ENCODE measurements at places on chromosomes 3 and 15.
A peak's percentile ranks its signal among the peaks of the same experiment; 100 is the strongest.

DNA sequence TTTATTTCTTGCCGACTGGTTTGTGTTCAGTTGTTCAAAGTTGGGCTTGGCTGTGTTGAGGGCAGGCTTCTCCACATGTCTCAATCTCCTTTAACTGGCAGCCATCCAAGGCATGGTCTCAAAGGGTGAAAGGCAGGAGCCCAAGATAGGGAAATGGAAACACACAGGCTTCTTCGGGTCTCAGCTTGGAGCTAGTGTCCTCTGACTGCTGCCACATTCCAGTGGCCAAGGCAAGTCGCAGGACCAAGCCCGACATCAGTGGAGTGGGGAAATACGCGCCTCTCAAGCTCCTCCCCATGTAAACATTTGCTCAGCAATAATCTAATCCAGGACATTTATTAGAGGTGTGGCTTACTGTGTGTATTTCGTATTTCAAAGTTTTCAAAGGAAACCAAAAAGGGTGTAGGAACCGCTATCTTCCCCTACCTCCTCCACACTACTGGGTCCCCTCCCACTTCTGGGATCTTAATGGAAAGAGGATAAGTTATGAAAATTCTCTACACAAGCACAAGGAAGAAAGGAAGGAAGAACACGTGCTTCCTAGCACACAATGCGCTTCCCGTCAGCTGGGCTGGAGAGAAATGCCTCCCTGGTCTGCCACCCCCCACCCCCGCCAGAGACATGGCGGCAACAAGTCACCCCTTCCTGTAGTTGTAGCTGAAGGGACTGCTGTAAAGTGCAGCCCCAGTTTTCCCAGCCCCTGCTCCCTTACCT is 181.7 kb downstream of the FAM43A start:
- no peak for DNase-seq

DNA sequence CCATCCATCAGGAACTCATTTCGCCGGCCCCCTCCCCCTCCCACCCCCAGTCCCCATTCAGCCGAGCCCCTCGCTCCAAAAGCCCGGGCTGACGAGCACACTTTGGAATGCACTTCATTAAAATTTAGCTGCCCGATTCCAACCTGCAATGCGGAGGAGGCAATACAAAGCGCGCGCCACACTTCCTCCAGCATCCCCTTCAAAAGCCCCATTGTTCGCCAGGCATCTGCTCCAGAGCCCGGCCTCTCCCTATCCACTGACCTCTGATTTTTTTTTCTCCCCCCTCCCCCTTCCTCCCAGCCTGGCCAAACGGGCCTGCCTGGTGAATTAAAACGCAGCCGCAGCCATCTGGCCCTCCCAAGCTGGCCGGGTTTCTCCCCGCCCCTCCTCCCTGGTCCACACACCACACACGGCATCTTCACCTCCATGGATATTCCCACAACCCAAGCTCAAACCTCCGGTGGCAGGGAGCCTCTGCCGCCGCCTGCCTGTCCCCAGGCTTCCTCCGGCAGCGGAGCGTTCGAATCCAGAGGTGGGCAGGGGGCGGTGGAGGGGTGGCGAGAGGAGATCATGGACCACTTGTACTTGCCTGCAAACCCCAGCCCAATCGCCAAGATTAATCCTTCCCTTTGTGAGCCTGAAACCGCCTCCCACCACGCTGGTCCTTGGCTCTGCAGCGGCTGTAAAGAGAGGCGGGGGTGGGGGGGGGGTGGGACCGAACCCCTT is 441.3 kb downstream of the MAGI1 start:
- DNase-seq = peak; percentile 90

- DNase-seq = no peak
These were observed 13.2 kb downstream of the FAM162A start for GRCh38 chr3:122397201-122397600.

GRCh38 chr3:174547801-174548435 is 311.2 kb upstream of the NAALADL2 start:
- no peak for DNase-seq

GRCh38 chr3:175248832-175249231 is 389.7 kb downstream of the NAALADL2 start:
- no peak for DNase-seq

All from ELF-1 (cell line).